CD8-positive, alpha-beta T cell (primary cell): ENCODE measurements at places on chromosomes 2 and 18.

- no peak for DNase-seq
Observed at GRCh38 chr2:47534179-47534919, 131.4 kb downstream of the MSH2 start.

GRCh38 chr2:98800330-98801064 lies 69.6 kb upstream of the MGAT4A start:
- no peak for DNase-seq

- no peak for DNase-seq
Observed at GRCh38 chr18:14970027-14970426, 222.1 kb downstream of the ANKRD30B start.

GRCh38 chr2:127579231-127579630 lies 43.7 kb downstream of the MYO7B start:
- DNase-seq, result peak; percentile 29

- no peak for DNase-seq
Observed at GRCh38 chr2:145800151-145801091, 1280.5 kb upstream of the ZEB2 start.

GRCh38 chr2:176516051-176516602 lies 246.9 kb downstream of the MTX2 start:
- no peak for DNase-seq

DNA sequence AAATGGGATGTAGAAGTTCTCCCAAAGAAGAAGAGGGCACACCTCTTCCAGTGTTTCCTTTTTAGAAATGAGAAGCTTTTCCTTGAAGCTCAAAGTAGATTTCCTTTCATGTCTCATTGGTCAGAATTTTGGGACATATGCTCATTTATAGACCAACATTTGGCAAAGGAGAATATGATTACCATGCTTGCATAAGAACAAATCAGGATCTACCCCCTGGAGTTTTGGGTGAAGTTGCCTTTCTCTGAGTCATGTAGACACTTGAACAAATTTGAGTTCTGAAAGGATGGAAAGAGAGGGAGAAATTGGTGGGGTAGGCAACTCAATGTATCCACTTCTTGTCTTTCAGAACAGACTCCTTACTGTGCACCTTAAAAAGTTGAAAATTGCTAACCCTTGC lies 409.0 kb downstream of the SLC4A3 start:
- no peak for DNase-seq

DNA sequence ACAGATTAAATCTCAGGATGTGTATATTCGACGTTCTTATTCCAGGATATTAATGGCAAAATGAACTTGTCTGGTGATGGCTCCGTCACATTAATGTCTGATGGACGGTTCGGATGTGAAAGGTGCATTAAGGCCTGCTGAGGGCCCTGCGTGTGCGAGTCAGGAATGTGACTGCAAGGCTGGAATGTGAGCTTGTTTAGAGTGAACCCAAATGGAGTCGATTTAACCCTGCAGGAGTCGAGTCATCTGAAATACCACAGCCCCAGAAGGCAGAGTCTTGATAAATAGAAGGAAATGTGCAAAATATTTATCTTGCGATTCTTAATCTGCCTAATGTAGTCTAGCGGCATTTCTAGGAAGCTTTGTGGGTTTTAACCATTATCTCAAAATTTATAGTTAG lies 44.3 kb downstream of the RDH14 start:
- DNase-seq, result no peak

- DNase-seq, result peak; percentile 48
Observed at GRCh38 chr2:219252900-219253752, at the start of gene TUBA4B. Gene TUBA4B, plus strand, starts transcription at chr2:219253243. Its CDS starts 165 bp downstream, at chr2:219253408.

DNA sequence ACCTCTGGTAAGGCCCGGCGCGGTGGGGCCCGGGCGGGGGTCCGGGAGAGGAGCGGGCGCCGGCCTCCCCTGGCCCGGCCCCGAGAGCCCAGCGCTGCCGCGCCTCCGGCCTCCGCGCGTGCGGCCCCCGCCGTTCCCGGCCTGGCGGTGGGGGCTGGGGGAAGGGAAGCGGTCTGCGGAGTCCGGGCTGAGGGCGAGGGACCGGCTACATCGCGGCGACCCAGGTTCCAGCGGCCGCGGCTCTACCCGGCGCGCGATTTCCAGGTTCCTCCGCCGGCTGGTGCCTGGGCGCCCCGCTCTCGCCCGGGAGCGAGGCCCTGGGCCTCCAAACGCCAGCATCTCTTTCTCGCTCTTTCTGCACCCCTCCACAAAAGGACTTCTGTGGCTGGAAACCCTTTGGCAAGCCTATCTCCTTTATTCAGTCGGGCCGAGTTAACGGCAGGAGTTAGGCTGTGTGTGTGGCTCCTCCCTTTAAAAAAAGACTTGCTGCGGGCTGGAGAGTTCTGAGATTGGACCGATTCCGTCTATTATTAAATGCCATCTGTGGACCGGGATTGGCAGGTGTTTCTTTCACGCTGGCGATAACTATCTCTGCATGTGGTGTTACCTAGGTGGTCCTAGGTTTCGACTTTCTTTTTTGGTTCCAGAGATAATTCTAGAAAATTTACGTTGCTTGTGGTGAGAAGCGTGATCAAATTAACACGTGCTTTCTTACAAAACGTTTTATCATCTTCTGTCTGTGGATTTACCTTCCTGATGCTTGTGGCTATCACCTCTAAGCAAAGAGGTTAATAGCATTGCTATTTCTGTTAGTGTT lies 592 bp downstream of the ME2 start:
- peak; percentile 39 for DNase-seq

GRCh38 chr2:71466301-71467179 lies 13.2 kb downstream of the DYSF start:
- DNase-seq, result peak; percentile 25

GRCh38 chr2:148721991-148722777 lies 77.6 kb downstream of the EPC2 start:
- DNase-seq, result no peak

- DNase-seq, result no peak
Observed at GRCh38 chr2:24885221-24886125, 34.6 kb downstream of the ADCY3 start.

DNA sequence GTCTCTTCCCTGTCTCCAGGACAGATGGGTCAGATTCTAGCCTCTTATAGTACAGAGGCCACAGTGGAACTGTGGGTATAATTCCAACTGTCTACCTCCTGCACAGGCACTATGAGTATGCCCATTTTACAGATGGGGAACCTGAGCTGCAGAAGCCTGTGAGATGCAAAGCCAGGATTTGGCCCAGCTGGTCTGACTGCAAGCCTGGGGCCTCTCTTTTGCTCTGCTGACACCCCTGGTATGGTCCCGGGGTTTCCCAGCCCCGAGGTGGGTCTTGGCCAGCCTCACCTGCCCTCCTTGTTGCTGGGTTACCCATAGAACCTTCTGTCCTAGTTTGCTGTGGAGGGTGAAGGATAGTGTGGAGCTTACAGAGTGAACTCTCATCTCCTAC lies 9.8 kb downstream of the HS6ST1 start:
- DNase-seq, result no peak

GRCh38 chr2:55621802-55622201 lies 4.4 kb upstream of the PPP4R3B start:
- no peak for DNase-seq

- DNase-seq, result no peak
Observed at GRCh38 chr2:199583676-199584075, 125.9 kb upstream of the SATB2 start.

- DNase-seq, result no peak
Observed at GRCh38 chr18:63315876-63316275, 3.7 kb downstream of the BCL2 start.

GRCh38 chr2:241038374-241039180 lies 40.2 kb downstream of the SNED1 start:
- DNase-seq, result no peak

- no peak for DNase-seq
Observed at GRCh38 chr2:126534478-126534877, 121.5 kb upstream of the GYPC start.

DNA sequence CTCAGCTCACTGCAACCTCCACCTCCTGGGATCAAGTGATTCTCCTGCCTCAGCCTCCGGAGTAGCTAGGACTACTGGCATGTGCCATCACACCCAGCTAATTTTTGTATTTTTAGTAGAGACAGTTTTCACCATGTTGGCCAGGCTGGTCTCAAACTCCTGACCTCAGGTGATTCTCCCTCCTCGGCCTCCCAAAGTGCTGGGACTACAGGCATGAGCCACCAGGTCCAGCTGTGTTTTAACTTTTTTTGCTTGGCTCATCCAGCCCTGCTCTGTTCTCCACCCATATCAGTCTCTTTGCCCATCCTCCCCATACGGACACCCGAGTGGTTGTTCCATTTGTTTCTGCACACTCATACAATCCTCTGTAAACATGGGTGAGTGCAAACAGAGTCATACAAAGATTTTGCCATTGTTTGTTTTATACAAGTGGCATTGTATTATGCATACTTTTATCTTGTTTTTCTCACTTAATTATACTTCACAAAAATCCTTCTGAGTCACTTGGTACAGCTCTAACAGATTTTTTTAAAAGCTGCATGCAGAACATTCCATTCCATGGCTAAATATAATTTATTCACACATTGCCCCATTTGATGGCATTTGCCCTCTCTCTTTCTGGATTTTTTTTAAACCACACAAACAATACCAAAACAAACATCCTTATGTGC lies 5.3 kb downstream of the APOB start:
- DNase-seq, result no peak

GRCh38 chr2:29013057-29013780 lies 32.1 kb downstream of the TOGARAM2 start:
- no peak for DNase-seq

GRCh38 chr2:30690126-30690561 lies 117.1 kb downstream of the CAPN13 start:
- DNase-seq, result no peak

GRCh38 chr2:120463527-120463926 lies 117.6 kb downstream of the INHBB start:
- no peak for DNase-seq

DNA sequence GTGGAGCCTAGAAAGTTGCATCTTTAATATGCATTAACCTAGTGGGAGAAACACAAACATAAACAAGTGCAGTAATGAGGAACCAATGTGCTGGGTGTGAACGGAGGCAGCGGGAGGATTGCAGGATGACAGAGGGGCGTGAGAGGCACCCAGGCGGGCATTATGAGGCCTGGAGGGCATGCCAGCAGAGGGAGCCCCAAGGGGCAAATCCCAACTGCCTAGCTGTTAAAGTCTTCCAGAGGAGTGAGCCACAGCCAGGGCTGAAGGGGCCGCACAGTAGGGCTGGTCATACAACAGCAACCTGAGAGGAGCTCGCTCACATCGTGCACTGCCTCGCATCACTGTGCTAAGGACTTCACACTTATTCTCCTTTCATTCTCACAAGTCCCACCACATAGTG lies 13.3 kb upstream of the PRELID3A start:
- no peak for DNase-seq

- no peak for DNase-seq
Observed at GRCh38 chr18:62446511-62446910, 76.3 kb upstream of the ZCCHC2 start.

- no peak for DNase-seq
Observed at GRCh38 chr2:4356541-4356940, 653.2 kb downstream of the DCDC2C start.

GRCh38 chr2:217727801-217728200 lies 275.0 kb downstream of the TNS1 start:
- no peak for DNase-seq

- no peak for DNase-seq
Observed at GRCh38 chr18:13501891-13502290, 224.5 kb downstream of the FAM210A start.

- DNase-seq, result no peak
Observed at GRCh38 chr2:150136893-150137292, 350.6 kb downstream of the RND3 start.

DNA sequence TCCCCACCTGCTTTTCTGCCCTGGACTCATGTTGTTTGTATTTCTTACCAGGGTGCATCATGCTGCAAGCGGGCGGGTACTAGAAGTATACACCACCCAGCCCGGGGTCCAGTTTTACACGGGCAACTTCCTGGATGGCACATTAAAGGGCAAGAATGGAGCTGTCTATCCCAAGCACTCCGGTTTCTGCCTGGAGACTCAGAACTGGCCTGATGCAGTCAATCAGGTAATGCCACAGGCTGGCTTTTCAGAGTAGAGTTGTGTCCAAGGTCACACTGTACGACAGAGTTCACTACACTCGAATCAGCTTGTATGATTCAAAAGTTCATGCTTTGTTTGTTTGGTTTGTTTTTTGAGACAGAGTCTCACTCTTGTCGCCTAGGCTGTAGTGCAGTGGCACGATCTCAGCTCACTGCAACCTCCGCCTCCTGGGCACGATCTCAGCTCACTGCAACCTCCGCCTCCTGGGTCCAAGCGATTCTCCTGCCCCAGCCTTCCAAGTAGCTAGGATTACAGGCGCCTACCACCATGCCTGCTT lies 19.4 kb downstream of the SRSF7 start:
- no peak for DNase-seq

- no peak for DNase-seq
Observed at GRCh38 chr2:28557389-28558131, 61.7 kb downstream of the PLB1 start.

GRCh38 chr2:157486596-157487270 lies 42.8 kb upstream of the CYTIP start:
- DNase-seq, result no peak

DNA sequence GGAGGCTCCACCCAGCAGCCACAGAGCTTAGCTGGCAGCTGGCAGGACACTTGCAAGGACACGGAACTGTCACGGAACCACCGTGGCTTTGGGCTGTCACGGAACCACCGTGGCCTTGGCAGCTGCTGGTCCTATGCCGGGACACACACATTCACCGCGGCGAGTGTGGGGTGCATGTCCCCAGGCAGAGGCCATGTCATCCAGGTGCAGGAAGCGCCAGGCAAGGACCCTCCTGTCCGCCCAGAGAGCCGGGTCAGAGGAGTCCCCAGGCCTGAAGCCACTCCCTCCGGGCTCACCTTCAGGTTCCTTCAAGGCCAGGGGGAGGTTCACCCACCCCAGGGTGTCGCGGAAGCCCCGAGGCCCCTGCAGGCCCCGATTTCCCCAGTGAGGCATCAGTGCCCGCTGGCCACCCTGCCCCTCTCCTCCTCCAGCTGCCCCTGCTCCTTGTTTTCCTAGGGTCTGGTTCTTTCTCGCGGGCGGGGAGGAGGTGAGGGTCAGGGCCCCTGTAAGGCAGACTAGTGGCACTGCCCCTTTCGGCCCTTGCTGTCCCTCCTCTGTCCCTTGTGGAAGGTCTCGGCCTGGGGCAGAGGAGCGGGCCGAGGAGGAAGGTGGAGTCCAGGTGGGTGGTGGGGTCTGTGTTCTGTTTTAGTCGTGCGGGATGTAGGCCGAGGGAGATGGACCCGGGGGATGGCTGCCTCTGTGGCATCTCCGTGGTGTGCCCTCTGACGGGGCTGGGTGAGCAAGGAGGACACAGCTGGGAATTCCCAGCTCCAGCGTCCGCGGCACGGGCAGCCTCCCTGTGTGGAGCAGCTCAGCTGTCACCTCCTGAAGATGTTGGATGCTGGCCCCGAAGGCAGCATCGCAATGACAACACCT lies 60.6 kb downstream of the NFATC1 start:
- DNase-seq, result no peak
